Myocyte (in vitro differentiated cells): ENCODE measurements at places on chromosomes 2 and 18.
A peak's percentile ranks its signal among the peaks of the same experiment; 100 is the strongest.

DNA sequence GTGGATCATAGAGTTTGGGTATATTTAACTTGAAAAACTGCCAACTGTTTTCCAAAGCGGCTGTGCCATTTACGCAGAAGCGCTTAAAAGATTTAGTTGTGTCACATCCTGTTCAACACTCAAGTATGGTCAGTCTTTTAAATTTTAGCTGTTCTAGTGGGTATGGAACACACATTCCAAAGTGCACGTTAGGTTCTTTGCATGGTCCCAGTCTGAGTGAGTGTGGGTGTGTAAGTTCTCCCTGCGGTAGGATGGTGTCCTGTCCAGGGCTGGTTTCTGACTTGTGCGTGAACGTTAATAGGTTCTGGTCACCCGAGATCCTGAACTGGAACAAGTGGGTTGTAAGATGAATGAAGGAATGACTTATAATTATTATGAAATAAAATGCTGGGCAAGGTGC lies 28.4 kb upstream of the IL36G start:
- no peak for DNase-seq

DNA sequence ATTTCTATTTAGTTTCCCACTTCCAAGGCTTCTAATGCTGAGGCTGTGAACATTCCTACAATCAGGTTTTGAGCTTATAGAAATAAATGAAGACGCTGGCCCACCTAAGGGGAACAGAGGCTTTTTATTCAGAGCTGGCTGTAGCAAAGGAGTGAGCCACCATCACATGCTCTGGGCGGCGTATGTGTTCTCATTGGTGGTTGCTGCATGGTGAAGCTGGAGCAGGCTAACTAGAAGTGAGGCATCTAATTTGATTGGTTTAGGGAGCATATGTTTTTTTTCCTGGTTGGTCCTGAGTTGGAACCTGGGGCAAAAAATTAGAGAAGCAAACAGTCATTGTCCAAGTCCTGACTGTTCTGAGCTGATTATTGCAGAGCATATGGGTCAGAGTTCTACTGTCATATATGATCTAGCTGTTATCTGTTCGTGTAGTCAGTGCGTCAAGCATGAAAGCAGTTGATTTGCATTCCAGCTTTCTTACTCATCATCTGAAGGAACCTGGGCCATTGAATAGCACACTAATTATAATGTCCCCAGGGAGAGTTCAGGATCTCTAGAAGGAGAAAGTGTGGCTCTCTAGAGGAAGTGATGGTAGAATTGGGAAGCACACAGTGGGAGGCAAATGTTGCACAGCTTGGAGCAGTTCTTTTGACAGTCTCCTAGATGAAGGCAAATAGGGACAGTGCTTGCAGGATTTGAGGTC lies 279.6 kb downstream of the PARD3B start:
- DNase-seq: no peak

DNA sequence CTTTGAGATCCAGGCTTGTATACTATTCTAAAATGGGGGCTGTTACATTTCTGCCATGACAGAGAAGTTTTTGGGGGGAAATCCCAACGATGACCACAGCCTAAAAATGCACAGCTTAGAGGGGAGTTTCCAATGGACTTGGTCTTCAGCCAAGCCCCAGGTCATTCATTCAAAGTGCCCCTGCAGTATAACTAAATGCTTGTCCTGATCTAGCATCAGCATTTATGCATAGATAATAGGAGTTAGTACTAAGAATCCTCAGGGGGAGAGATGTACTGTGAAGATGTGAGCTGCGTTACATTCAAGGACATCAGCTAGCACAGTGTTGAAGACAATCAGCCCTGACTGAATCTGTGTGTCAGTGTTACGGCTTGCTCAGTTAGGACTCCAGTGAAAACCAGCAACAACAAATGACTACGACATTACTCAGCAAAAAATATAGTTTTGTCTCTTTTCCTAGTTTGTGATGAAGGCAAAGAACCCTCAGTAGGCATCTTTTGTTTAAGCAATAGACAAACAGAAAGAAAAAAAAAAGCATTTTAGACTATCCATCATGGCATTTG lies 160.9 kb downstream of the ZEB2 start:
- DNase-seq: no peak

- DNase-seq: no peak
Observed at GRCh38 chr2:28338831-28339321, 53.8 kb upstream of the FOSL2 start.

GRCh38 chr2:132547090-132547687 lies 122.8 kb downstream of the LYPD1 start:
- peak; percentile 81 for DNase-seq

- DNase-seq: no peak
Observed at GRCh38 chr18:46019936-46020335, 52.1 kb downstream of the PSTPIP2 start.

GRCh38 chr2:158395166-158395565 lies 61.4 kb downstream of the CCDC148 start:
- DNase-seq: no peak

DNA sequence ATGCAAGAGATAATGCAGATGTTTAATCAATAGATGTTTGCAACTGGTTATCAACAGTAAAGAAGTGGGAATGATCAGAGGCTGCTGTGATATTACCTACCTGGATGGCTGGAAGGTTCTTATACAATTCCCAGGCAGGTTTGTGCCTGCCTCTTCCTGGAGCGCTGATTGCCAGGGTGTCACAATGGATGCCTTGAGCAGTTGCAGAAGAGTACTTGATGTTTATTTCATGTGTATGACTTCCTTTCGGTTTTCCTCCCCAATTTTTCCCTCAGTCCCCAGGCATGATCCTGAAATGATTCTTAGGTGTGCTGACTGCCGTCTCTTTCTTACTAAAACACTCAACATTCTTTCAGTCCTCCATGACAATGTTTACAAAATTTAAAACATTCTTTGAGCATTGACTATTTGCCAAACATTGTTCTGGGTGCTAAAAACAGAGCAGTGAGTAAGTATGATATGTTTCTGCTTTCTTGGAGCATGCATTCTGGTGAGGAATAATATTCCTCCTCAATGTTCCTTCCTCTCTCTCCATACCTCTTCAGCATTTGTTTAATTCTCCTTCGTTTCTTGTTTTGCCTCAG lies 416.6 kb upstream of the TRIB2 start:
- no peak for DNase-seq

DNA sequence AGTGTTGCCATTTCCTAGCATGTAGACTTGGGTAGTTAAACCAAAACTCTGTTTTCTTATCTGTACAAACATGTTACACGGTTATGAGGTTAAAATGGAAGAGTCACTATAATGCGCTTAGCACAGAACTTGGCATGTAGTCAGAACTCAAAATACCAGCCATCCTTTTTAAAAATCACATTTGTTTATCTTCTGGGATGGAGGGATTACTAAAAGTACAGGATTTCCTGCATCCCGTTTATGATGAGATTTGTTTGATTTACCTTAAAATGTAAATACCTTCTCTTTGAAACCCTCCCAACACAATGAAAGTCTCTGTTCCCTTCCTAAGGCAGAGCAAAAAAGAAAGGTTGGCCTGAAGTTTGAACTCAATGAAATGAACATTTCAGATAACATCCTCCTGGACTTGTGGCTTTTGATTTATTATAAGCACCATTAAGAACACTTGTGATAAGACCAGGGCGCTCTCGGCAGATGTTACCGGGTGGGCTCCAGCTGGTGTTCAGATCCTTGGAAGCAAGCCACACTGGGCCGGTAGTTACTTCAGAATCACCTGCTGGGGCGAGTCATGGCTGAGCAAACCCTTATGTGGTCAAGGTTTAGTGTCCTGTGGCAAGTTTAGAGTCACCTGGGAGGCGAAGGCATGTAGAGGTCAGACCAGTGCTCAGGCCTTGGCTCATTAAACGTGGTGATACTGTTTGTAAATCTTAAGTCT lies 105.7 kb downstream of the MGAT5 start:
- peak; percentile 19 for DNase-seq

DNA sequence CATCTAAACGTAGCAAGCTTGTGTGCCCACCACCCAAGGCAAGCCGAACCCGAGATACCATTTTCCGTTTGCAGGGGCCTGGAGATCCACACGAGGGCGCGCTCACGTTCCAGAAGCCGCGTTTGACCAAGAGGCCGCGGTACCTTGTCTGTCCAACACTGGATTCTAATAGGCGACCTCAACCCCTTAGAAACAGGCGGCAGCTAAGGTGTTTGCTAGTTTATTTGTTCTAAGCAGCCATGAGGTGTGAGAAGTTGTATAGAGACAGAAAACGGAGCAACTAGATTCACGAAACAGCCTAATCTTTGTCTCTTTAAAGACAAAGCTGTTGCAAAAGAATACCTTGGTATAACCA lies 4.2 kb downstream of the HOXD11 start:
- DNase-seq: peak; percentile 67

GRCh38 chr2:5701266-5701665 lies 9.1 kb downstream of the SOX11 start:
- no peak for DNase-seq

- DNase-seq: peak; percentile 21
Observed at GRCh38 chr18:48672671-48673340, 134.0 kb downstream of the CTIF start.

GRCh38 chr2:160670618-160671017 lies 177.0 kb upstream of the RBMS1 start:
- DNase-seq: no peak

- DNase-seq: no peak
Observed at GRCh38 chr18:10100196-10100595, 186.4 kb downstream of the VAPA start.

GRCh38 chr2:26854283-26854827 lies 6.4 kb downstream of the DPYSL5 start:
- DNase-seq: no peak
